ENCODE measurements at places on chromosomes 16 and 17.

DNA sequence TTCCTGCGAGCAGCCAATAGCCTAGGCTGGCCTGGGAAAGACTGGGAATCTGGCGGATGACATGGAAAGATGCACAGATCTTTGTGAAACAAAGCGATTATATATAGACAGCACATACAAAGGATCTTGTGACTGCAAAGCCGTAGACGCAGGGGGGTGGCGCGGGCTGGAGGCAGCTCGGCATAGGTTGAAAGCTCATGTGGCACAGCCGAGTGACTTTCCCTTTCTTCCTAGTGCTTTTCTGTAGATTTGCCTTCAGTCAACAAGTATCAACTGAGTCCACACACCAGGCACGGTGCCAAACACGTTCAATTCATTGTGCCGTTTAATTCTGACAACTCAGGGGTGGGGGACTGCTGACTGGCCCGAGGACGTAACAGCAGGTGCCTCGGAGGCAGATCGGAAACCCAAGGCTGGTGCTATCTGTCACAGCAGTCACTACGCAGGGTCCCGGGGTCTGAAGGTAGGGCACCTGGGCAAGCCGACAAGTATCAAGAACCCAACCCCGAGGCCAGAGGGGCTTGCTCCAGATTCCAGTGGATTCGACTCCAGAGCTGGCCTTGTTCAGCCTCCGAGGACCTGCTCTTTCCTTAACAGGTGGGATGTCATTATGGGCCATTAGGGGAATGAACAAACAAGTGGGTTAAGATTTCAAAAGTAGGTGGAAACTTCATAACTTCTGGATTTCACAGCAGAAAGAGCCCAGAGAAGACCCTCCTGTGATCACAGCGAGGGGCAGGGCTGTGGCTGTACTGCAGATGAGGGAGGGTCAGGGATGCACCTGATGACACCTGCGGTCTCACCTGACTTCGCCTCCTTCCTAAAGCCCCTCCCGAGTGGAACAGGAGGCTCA is 5.9 kb downstream of the PAM16 start:
- DNase-seq = no peak

- no peak for DNase-seq
These were observed 1.0 kb downstream of the MAP2K4 start for GRCh38 chr17:12021623-12022140.

DNA sequence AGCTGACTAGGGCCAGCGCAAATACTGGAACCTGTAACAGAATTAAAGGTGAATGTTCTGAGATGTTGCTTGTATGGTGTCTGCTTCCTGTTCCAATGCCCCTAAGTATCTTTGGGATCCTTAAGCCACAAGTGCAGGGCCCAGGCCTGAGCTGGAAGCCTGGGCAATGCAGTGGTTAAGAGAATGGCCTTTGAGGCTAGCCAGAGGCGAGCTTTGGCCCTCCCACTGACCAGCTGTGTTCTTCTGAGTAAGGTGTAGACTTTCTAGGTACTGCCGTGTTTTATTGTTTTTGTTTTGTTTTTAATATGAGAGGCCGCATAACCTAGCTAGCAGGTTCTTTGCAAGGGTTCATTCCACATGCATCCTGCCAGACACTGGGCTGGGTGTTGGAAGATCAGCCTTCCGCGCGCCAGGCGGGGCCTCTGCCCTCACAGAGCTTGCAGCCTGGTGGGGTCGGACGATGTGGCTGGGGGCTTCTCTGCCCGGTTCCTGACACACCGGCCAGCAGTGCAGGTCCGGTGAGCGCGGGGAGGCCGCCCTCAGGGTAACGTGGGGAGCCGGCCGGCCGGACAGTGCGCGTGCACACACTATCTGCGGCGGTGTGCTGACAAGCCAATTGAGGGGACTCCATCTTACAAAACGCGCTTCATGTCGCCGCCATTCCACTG is 551 bp upstream of the MLX start:
- DNase-seq = no peak

GRCh38 chr17:51054748-51055147 is 65.9 kb downstream of the SPAG9 start:
- no peak for DNase-seq

- DNase-seq = no peak
These were observed 30.9 kb upstream of the CLEC18B start for GRCh38 chr16:74451951-74452758.

- DNase-seq = peak; percentile 51
These were observed 1.7 kb upstream of the MAZ start for GRCh38 chr16:29804455-29805231.

- DNase-seq = no peak
These were observed 32.9 kb downstream of the SMYD4 start for GRCh38 chr17:1796800-1797199.

DNA sequence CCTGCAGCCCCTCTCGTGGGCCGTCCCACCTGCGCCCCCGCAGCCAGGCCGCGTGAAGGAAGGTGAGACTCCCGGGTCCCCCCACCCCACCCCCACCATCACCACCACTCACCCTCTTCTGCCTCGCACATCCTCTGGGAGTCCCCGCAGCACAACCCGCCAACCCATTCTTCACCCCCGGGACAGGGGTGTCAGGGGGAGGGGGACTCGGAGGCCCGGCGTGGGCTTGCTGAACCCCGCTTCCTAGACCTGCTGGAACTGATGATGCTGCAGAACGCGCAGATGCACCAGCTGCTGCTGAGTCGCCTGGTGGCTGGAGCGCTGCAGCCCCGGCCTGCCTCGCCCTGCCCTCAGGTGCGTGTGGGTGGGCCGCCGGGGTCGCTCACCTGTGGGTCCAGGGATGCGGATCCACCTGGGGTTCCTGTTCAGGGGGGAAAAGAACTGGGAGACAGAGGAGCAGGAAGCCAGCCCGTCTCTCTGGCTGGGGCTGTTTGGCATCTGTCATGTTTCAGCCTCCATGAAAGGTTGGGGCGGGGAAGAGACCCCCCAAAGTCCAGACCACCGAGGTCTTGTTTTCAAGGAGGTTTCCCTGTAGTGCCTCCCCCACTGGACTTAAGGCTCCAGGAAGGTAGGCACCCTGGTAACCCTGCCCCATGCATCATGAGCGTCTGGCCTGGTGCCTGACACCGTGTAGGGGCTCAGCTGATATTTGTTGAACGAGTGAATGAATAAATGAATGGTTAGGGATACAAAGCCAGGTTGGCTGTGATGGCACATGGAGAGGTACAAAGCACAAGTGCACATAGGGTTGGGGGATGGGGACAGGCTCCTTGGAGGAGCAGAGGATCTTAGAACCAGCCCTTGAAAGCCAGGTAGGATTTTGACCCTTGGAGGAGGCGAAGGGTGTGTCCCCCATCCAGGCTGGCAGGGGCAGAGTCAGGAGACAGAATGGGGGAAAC is 849 bp downstream of the PRR29 start:
- no peak for DNase-seq

GRCh38 chr17:58970609-58971450 is 135.8 kb downstream of the TRIM37 start:
- peak; percentile 74 for DNase-seq

GRCh38 chr16:73233846-73234424 is 186.0 kb upstream of the ZFHX3 start:
- DNase-seq = no peak

DNA sequence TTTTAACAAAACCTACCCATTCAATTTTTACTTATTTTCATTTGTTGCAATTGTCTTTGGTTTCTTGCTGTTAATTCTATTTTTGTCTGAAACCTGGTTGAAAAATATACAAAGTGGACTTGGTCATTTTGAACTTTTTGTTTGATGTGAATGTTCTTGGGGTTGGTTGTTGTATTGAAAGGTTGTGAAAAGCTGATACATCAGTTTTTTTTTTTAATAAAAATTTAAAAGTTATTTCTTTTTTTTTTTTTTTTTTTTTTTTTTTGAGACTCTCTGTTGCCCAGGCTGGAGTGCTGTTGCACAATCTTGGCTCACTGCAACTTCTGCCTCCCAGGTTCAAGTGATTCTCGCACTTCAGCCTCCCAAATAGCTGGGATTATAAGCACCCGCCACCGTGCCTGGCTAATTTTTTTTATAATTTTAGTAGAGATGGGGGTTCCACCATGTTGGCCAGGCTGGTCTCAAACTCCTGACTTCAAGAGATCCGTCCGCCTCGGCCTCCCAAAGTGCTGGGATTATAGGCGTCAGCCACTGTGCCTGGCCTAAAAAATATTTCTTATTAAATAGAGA is 28.9 kb downstream of the WIPF2 start:
- no peak for DNase-seq

GRCh38 chr16:49140618-49141017 is 141.0 kb downstream of the CBLN1 start:
- no peak for DNase-seq

GRCh38 chr17:49952209-49952911 is 16.6 kb upstream of the DLX4 start:
- DNase-seq = peak; percentile 86
